ENCODE measurements at places on chromosomes 13 and 19. TPM values are rescaled to one million over a fixed set of nuclear protein-coding genes. Genes with fewer than 3 reads are reported as not detected.

CCDC106 gene
- 15.1 TPM for total RNA-seq

GRK1 gene
- total RNA-seq, result 0.21 TPM

- DNase-seq, result no peak
Observed at GRCh38 chr13:53160211-53160610, 131.6 kb downstream of the OLFM4 start.

ZNF112 gene
- 4.5 TPM for total RNA-seq

SIGLEC8 gene
- 0.99 TPM for total RNA-seq

CRB3 gene
- total RNA-seq, result 38.1 TPM

GNG14 gene
- total RNA-seq, result not detected

SGCG gene
- 2.5 TPM for total RNA-seq

- no peak for DNase-seq
Observed at GRCh38 chr19:6068711-6069110, 41.6 kb downstream of the RFX2 start.

ERICH4 gene
- not detected for total RNA-seq

DNA sequence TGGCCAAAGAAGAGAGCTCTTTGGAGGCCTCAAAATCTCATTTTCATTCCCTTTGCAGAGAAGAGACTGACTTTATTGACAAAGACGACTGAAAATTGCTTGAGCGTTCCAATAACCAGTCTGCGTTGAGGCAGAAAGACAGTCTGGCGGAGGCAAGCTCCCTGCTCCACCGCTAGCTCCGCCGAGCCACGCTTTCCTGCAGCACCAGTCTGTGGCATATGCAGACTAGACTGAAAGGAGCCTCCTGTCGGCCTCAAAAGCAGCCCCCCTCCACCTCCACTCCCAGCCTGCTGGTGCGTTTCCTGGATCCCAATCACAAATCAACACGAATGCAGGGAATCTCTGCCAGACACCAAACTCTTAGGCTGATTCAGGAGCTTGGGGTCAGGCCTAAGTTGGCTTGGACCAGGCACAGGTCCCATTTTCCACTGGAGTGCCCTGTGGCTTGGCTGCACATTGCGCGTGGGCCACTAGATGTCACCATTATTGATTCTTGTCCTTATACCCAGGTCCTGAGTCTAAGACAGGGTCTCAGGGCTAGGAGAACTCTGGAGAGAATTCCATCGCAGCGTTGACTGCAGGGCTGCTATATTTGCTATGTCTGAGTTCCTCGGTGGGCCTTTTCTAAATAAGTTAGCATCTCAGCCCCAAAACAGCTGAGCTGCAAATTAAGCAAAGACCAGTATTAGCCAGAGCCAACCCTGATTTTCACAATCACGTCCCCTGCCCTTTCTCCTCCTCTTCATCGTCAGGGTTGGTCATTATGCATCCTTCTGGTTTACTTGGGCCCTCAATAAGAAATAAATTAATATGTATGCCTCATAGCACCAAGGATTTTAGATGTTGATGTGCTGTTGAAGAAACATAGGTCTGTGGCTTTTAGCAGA, 5.2 kb upstream of the ZNF507 start:
- no peak for DNase-seq

DNA sequence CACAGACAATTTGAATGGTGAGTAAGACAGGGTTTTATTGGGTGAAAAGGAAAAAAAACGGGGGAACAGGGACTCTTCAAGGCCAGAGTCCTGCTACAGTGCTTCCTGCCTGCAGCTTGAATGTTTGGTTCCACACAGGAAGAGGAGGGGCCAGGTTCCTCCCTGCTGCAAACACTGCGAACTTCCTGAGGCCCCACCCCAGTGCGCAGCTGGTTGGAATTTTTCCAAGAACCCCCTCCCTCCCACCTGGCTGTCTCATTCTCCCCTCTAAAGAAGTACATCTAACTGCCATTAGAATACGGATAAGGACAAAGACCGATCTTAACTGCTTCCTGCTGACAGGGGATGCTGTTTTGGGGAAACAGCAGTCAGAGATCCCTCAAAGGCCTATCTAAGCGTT, 184.9 kb downstream of the GGACT start:
- no peak for DNase-seq

FLT3LG gene
- total RNA-seq, result 10.1 TPM

TEX29 gene
- total RNA-seq, result 0.35 TPM

DNA sequence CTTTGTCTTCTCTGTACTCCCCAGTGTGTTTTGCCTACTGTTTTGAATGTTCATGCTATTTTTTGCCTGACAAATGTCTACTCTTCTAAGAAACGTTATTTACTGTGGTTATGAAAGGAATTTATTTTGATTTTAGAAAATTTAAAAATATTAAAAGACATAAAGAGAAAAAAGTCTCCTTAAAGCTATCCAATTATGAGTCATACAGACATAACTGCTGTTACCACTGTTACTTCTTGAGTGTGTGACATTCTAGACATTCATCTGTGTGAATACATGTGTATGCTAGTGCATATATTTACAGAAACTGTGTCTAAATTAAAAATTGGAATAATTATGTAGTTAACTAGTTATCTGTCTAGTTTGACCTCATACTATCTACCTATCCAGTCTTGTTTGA, 187.6 kb upstream of the SGCG start:
- no peak for DNase-seq

PRRG2 gene
- total RNA-seq, result 13.6 TPM

- DNase-seq, result peak; percentile 85
Observed at GRCh38 chr19:1512671-1513498, at the start of gene ADAMTSL5. Gene ADAMTSL5, minus strand, starts transcription at chr19:1513019. Its CDS starts 2,076 bp downstream, at chr19:1510943.

POU2F2 gene
- total RNA-seq, result 2.0 TPM

DNA sequence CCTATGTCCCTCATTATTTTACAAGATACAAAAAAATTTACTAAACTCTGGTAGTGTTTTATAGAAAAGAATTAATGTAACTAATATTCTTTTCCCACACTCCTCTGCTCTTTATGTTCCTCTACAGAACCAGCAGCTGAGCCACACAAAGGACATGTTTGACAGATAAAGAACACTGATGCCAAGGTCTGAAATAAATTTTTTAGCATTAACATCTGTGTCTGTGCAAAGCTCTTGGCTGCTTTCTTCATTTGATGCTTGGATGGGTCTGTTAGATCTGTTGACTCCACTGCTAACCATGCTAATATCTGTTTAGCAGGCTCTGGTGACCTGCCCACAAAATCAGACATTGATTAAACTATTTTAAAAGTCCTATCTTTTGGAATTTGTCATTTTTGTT, 2363.8 kb downstream of the PCDH9 start:
- DNase-seq, result no peak

DNA sequence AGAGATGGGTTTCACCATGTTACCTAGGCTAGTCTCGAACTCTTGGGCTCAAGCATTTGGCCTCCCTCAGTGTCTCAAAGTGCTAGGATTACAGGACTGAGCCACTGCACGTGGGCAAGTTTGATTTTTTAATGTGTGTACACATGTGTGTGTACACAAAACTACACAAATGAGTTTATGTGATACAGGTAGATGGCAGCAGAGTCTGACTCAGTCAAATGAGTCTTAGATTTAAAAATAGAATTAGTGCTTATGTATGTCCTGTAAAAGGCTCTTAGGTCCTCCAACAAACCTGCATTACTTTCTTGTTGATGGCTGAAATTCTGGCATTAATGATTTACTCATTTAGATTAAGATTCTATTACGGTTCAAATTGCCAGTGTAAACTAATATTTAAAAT, 293.7 kb downstream of the PCDH17 start:
- DNase-seq, result no peak

DNA sequence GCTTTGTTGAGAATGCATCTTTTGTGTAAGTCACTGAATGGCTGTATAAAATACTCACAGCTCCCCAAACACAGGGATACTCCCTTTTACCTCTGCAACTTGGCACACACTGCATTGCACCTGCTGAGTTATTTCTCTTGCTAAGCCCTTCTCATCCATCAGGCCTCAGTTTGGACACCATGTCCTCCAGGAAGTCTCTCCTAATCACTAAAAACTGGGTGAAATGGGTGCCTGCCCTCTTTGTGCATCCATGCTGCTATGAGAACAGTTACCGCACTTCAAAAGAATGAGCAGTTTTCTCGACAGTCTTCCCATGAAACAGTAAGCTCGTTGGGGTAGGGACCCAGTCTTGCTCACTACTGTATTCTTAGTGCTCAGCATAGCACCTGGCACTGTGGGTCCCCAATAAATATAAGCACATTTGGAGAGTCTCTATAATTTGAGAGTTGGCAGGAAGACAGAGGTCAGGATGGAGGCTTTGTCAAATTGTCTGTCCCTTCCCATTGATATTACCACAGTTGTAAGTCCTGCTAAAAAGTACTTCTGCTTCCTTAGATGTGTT, 4.6 kb upstream of the SLC25A30 start:
- DNase-seq, result no peak

MUC16 gene
- 1.1 TPM for total RNA-seq

DNA sequence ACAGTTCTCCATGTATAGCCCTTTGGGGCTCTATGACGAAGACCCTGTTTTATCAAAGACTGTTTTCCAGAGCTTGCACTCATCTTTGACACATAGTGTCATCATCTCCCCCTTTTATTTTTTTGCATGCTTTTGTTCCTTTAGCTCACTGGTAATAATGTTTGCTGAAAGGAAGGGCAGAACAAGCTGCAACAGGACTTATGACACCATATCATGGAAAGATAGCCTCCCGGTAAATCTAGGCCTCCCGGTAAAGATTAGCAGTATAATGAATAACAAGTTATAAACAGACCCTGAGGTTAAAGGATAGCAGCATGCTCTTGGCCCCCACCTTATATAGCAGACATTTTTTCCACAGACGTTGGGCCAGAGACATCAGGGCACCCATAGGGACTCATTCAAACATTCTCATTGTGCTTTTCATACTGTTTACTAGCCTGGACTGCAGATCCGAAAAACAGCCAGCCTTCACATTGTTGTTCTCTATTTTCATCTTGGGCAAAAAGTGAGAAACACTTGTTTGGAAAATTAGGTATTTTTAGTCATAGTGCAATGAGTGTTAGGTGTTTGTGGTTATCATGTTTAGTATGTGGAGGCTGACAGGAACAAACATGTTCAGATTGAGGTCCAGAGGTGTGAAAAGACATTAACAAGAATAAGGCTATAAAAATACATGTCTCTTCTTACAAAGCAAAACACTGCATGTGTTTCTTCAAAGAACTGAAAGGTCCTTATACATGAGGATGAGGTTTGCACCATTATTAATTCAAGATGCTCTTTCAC, 136.9 kb upstream of the SPRY2 start:
- DNase-seq, result no peak

- DNase-seq, result peak; percentile 97
Observed at GRCh38 chr19:46704379-46705076, 12.4 kb downstream of the PRKD2 start.

FARP1 gene
- 78.9 TPM for total RNA-seq

DNA sequence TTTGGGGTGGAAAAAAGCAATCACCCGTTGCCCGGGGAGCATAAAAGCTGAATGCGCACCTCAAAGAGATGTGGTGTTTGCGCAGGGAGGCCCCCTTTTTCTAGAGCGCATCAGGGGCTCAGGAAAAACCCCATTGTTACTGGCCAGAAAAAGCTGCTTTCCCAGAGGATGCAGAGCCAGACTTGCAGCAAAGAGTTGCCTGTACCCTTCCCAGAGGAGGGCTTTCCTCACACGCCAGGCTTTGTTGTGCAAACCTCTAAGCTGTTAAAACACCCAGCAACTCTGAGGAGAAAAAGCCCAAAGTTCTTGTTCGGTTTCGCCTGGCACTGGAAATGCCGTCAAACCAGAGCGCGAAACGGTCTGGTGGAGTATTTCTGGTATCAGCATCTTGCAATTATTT, 29.3 kb downstream of the GSX1 start:
- no peak for DNase-seq

DNA sequence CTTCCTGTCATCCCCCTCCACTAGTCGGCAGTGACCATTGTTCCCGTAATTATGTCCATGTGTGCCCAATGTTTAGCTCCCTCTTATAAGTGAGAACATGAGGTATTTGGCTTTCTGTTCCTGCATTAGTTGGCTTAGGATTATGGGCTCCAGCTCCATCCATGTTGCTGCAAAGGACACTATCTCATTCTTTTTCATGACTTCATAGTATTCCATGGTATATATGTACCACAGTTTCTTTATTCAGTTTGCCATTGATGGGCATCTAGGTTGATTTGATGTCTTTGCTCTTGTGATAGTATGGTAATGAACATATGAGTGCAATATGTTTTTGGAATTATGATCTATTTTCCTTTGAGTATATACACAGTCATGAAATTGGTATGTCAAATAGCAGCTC, 522.1 kb downstream of the DCT start:
- no peak for DNase-seq

GRCh38 chr13:32647926-32648325, 61.7 kb downstream of the PDS5B start:
- DNase-seq, result no peak

OR7C2 gene
- total RNA-seq, result not detected

SIGLEC5 gene
- not detected for total RNA-seq

GRCh38 chr13:65532231-65532630, 1697.9 kb downstream of the PCDH9 start:
- no peak for DNase-seq

- no peak for DNase-seq
Observed at GRCh38 chr13:83516781-83517180, 365.5 kb downstream of the SLITRK1 start.

LIN37 gene
- 6.6 TPM for total RNA-seq

CRX gene
- not detected for total RNA-seq

DNA sequence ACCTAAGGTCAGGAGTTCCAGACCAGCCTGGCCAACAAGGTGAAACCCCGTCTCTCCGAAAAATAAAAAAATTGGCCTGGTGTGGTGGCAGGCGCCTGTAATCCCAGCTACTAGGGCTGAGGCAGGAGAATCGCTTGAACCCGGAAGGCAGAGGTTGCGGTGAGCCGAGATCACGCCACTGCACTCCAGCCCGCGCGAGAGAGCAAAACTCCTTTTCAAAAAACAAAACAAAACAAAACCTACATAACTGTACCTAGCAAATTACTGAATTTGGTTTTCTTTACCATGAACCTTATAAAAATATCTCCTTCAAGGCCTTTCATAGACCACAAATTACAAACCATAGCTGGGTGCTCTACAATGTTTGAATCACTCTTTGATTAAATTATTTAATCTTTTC, 760 bp downstream of the ZNF91 start:
- peak; percentile 38 for DNase-seq

DNA sequence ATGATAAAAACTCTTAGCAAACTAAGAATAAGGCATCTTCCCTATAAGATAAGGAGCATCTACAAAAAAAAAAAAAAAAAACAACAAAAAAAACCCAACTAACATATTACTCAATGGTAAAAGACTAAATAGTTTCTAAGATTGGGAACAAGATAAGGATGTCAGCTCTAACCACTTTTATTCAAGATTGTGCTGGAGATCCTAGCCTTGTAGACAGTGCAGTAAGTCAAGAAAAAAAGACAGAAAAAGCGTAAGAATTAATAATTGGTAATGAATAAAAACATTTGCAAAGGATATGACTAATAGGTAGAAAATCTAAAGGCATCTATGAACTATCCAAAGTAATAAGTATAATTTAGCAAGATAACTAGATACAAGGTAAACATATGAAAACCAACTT, 33.0 kb downstream of the ZIC2 start:
- no peak for DNase-seq

TMPRSS9 gene
- not detected for total RNA-seq

- DNase-seq, result no peak
Observed at GRCh38 chr13:20362484-20363041, 130.4 kb upstream of the GJB6 start.

ADGRL1 gene
- total RNA-seq, result 26.7 TPM

- peak; percentile 49 for DNase-seq
Observed at GRCh38 chr19:38265921-38266429, 1.6 kb downstream of the SPINT2 start.

GRCh38 chr13:112054616-112055015, 12.3 kb upstream of the SOX1 start:
- no peak for DNase-seq

GRCh38 chr13:26973295-26973694, 198.3 kb downstream of the USP12 start:
- no peak for DNase-seq

All from left lung (tissue), 14 donors.